ENCODE measurements at places on chromosomes 12 and 14.

DNA sequence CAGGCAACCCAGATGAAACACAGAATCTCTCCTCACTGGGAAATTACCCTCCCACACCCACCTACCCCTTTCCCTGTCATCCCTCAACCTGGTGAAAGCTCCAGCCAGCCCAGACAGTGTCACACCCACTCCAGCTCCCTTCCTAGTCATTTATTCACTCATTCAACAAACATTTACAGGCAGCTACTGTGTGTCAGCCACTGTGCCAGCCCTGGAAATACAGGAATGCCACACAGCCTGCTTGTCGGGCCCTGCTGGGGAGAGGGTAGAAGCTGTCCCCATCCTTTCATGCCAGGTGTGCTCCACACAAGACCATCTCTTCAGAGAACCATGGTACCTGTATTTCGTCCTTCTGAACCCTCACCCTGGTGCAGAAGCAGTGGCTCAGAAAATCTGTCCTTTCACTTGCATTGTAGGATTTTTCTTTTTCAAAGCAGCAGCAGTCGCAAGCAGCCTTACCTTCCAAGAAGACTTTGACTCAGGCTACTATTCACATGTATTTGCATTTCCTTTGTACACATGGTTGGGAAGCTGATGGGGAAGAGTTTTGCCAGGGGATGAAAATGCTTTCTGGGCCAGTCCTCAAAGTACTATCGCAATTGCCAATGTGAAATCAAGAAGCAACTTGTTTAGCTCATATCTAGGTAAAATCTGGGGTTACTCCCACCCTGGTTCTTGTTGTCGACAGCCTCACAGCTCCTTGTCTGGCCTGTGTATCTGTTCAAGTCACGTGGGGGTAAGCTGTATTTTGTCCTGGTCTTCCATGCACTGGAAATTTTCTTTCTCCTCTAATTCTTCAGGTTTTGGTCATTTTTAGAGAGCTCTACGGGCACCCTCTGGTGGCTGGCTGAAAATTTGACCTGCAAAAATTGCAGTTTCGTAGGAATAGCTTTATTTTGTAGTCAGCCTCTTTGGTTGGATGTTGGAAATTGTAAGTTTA is 147.4 kb upstream of the EGLN3 start:
- peak; percentile 47 for DNase-seq

DNA sequence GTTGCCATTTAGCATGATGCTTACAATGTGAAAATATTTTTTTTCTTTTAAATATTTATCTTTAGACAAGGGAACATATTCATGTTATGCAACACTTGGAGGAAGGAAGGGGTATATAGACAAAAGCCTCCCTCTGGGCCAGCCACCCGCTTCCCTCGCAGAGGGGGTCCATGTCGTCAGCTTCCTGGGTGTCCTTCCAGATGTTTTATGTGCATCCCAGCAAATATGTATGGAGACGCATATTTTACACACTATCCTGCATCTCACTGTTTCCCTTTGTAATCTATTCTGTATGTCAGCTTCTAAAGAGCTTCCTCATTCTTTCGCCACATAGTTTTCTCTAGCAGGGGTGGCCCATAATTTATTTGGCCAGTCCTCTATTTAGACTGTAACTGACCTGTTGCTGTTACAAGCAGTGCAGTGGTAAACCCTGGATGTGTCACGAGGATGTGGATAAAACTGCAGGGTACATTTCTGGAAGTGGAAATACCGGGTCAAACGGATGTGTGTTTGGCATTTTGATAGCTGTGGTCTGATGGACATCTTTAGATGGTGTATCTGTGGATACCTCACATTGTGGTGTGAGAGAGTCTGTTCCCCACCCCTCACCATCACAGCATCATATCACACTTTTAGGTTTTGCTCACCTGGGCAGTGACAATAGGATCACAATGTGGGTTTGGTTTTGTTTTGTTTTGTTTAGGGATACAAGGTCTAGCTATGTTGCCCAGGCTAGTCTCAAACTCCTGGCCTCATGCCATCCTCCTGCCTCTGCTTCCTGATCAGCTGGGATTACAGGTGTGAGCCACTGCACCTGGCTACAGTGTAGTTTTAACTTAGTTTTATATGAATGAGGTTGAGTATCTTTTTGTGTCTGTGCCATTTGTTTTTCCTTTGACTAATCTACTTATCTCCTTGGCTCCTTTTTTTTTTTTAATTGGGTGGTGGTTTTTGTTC is 31.6 kb downstream of the FAM222A start:
- no peak for DNase-seq

GRCh38 chr14:57346741-57347140 is 43.6 kb upstream of the NAA30 start:
- DNase-seq, result no peak

- DNase-seq, result no peak
These were observed 50.9 kb downstream of the GRIP1 start for GRCh38 chr12:66627988-66628317.

GRCh38 chr14:56156096-56156495 is 37.9 kb downstream of the PELI2 start:
- no peak for DNase-seq

All from kidney capillary endothelial cell (primary cell).